SHP77 treated with DMSO at 0.1 percent for 48 hours (cell line): ENCODE measurements at places on chromosomes 1 and 21.

GRCh38 chr1:179953974-179954492 is 577 bp upstream of the CEP350 start:
- DNase-seq = peak; percentile 56

- no peak for DNase-seq
Observed at GRCh38 chr1:207321790-207322645, 540 bp downstream of the CD55 start.

- no peak for DNase-seq
Observed at GRCh38 chr1:107309962-107310361, 169.1 kb downstream of the NTNG1 start.

GRCh38 chr1:37540036-37540785 is 13.9 kb downstream of the SNIP1 start:
- no peak for DNase-seq

DNA sequence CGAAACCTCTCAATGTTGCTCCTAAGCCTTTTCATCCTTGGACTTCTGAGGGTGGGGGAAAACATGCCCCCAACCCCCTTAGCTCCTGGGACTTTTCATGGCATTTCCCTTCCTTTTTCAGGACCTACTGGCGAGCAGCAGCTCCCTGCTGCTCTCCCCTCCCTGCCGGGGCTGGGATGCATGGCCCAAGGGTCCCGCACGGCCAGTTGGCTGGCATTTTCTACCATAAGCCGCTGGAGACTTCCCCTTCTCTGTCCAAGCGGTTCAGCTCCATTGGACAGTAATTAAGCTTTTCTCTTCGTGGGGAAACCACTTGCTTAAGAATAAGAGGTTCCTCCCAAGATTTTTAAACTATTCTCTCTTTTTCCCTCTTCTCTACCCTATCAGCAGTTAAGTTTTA is 52.8 kb downstream of the FCRL5 start:
- no peak for DNase-seq

DNA sequence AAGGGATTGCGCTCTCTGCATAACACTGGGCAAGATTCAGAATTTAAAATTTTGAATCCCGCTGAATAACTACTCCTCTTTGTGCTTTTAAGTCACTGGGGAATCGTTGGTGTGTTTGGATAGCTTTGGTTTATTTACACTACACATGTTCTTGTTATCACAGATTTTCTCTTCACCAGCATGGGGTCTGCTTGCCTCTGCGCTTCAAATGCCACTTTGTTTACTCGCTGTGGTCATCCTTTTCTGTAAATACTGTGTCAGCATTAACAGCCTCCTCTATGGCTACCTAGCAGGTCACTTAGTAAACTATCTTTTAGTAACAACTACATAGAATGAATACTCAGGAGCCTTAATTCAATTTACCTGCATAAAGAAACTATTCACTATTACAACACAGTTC is 14.4 kb upstream of the KCNH1 start:
- no peak for DNase-seq

- no peak for DNase-seq
Observed at GRCh38 chr1:204464187-204464631, 30.4 kb downstream of the PIK3C2B start.

DNA sequence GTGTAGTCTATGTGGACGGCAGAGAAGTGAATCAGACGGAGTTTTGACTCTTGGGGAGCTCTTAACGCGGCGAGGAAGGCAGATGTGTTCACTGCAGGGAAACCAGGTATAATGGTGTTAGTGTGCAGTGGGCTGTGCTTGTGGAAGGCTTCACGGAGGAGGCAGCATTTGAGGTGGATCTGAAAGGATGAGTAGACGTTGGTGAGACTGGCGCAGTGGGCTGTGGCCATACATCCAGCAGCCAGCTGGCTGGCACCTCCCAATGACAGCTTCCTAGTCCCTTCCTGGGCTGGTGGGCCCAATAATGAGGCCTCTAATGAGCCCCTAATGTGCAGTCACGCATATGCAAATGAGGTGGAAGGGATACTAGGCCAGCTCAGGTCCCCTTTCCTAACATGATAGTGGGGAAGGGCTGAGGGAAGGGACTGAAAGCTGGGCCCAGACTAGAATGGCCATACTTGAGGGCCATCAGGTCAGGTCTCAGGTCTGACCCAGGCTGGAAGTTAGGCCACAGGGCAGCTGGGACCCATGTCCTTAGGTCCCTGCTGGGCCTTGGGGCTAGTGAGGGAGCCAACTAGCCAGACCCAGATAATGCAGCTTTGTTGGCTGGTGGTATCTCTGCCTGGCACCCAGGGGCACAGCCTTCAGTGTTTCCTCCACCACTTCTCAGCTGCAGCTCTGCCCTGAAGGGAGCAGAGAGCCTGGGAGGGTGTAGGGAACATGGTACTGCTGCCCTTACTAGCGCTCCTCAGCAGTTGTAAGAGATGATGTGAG is 3.8 kb downstream of the MAP7D1 start:
- DNase-seq = no peak

DNA sequence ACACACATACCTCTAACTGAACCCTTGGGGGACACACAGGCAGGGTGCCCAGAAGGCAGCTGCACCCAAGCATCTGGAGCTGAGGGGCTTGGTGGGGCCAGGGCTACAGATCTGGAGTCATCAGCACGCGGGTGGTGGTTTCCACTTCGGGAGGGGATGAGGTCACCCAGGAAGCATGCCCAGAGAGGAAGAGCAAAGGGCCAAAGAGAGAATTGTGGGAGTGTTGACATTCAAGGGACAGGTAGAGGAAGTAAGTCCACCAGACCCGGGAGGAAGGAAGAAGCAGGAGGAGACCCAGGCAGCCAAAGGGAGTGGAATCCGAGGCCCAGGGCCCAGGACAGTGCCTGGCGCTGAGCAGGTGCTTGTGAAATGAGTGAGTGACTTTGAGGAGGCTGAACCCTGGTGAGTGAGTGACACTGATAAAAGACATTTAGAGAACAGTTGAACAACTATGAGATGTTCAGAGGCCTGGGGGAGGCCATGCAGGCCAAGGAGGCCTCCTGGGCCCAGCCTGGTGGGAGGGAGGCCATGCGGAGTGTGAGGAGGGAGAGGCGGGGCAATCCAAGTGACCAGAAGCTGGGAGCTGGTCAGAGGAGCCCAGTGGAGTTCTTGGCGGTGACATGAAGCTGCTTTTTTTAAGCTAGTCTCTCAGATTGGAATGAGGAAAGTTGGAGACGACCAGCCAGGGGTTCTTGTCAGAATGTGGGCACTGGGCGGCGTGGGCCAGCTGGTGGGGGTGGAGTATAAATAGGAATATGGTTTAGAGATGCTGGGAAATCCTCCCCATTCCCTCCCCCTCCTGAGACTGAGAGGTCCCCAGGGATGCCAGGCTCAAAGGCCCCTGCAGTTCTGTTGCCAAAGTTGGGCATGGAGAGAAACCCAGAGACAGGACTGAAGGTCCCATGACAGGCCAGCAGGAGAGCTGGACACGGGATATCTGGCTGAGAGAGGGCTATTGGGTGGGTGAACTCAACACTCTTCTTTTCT is 7.9 kb downstream of the CDK18 start:
- no peak for DNase-seq

DNA sequence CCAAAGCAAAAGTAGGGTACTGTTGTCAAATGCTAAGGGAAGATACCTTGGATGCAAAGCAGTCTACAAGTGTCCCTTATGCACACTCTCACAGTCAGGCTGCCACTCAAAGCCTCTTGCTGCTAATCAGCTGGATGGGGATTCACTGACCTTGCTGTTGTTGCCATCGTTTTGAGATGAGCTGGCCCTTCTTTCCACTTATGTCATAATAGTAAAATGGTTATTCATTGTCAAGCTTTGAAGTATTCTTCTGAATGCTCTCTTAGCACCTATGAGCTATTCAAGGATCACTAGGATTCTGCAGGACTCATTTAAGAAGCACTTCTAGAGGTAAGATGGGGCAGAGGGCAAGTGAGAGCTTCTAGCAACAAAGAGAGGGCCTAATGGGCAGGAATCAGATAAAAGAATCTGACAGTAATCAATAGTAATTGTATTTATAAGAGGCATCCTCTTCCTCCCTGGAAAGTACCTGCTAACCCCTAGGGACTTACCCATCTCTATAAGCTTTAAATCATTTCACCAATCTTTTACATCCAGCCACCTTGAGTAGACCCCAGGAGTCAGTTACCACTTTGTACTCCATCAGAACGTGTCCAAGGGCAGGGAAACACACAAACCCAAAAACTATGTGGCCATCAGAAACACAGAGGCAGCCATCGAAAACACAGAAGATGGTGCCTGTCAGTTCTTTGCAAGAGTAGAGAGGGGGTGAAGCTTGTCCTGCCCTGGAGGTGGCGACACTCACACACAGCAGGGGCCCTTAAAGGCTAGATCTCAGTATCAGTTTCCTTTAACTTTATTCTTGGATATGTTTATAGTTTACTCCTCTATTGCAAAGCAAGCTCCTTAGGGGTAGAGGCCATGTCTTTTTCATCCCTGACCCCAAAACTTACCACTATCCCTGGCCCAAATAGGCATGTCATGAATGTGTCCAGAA is 103.7 kb upstream of the NFIA start:
- peak; percentile 32 for DNase-seq
